H7 (cell line): ENCODE measurements at places on chromosomes 11 and 22. TPM values are rescaled to one million over a fixed set of nuclear protein-coding genes. Genes with fewer than 3 reads are reported as not detected.

GRCh38 chr22:35537232-35537631, 3.4 kb upstream of the RASD2 start:
- no peak for DNase-seq

- no peak for DNase-seq
Observed at GRCh38 chr22:37023743-37024338, 4.3 kb downstream of the MPST start.

- peak; percentile 84 for DNase-seq
Observed at GRCh38 chr22:38782402-38783094, 11.4 kb downstream of the DNAL4 start.

GRCh38 chr22:39917776-39918495, 17.1 kb downstream of the GRAP2 start:
- DNase-seq = no peak

DNA sequence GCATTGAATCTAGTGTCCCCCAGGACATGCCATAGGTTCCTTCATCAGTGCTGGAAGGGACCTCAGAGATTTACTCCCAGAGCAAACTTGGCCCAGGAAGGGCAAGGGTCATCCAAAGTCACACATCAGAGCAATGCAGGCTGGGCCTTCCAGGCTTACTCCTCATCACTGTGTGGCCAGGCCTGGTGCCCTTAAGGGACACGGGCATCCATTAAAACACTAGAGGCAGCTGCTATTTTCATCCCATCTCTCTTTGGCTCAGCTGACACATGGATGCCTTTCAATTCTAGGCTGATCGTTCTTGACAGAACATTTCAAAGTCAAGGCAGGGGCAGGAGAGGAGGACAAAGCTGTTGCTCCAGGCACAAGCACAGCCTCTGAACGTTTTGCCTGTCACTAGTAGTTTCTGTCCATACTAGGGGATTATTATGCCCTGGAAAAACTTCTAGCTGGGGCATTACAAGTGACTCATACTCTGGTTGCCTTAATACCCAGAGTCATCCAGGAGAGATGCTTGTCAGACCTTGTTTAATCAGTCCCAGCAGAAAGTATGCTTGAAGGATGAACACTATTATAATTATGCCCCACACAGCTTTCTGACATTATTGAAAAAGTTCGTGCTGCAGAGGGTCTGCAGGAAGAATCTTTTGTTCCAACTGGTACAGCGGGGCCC, 240.3 kb downstream of the TENM4 start:
- no peak for DNase-seq

DNA sequence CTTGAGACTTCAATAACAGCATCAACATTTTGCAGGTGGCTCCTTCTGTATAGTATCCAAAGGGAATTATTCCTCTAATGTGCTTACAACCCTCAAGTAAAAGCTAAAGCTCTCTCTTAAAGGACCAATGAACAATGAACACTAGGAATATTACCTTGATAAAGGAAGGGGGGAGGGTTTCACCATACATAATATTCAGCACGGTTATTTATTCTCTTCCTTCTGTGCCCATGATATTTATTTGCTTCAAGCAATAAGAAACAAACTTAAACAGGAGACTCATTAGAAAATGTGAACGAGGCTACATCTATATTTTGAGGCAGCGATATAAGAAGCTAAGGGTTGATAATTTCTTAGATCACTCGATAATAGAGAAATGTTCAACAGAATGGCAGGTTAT, 21.2 kb downstream of the BLID start:
- DNase-seq = no peak

DNA sequence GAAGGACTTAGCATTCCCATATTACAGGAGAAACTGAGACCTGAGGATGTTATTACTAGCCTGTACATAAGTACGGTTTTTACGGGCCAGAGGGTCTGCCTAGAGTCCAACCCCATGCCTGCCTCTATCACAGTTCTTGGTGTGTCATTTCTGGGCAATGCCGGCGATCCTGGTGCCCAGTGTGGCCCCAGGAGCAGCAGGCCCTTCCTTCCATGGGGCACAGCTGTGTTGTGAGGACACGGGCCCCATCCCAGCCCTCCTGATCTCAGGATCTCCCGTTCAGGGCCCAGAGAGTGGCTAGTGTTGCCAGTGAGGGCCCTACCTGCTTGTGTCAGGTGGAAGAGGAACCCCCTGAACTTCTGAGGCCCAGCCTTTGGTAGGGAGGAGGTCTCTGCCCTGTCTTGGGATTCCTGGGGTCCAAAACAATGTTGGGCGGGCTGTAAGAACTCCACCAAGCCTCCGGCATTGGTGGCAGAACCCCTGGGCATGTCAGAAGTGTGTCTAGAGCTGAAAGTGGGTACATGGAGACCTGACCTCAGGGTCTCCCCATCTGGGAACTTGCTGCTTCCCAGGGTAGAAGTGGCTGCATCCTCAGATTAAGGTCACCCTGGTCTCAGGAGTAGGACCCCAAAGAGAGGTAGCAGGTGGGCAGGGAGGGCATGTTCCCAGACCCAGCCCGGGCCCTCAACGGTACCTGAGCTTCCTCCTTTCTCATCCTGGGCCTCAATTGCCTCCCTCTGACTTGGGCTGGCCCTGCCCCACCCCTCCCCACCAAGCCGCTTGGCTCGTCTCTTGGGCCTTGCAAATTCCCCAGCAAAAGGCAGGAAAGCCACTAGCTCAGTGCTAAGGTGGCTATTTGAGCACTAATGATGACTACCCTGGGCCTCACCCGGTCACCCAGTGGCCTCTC, 74.6 kb upstream of the KCNQ1OT1 start:
- no peak for DNase-seq

Gene RAB39A
- 5.2 and 7.2 TPM in 2 replicates for total RNA-seq

Gene PATZ1
- 43.0 and 44.2 TPM in 2 replicates for total RNA-seq

Gene CD6
- total RNA-seq = not detected in 2 replicates

Gene CAPN5
- 15.9 and 16.3 TPM in 2 replicates for total RNA-seq
